ENCODE measurements at places on chromosomes 1 and 21.

DNA sequence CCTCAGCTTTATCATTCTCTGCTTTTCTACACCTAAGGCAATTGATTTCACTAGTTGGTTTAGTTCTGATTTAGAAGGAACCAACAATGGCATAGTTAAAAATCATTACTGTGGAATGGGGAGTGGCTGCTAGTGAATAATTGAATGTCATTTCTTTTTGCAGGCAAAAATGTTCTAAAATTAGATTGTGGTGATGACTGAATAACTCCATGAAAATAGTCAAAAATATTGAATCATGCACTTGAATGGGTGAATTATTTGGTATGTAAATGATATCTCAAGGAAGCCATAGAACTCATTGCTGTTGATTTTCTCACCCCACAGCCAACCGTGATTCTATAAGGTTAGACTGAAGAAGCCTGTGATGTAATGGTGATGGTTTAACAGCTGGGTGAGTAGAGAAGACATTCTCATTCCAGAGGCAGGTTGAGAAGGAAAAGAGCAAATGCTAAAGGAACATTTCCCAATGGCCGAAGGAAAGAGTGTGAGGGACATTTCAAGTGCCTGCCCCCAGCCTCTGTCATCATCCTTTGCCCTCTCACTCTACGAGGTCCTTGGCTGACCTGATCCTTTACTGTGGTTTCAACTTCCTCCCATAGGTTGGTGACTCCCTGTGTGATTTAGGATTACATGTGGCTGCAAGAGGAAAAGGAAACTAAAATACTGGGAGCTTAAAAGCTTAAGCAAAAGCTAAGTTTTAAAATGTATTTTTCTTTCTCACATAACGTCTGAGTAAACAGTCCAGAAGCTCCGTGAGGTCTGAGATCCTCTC is 12.5 kb downstream of the OVAAL start:
- DNase-seq: no peak

DNA sequence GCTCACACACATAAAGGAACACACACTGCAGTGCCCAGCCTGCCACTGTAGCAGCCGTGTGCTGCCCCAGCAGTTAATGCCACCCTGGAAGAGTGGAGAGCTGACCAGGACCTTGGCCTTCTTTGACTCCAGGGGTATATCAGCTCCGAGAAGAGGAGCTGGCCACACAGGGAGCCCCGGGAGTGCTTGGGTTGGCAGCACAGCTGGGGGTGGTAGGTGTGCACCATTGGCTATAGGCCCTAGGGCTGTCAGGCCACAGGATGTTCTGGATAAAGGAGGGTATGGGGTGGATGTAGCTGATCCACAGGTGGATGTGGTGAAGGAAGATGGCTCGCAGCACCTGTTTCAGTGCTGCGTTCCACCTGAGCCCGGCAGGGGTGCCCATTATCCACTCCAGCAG is 640.5 kb downstream of the PLPP3 start:
- no peak for DNase-seq

GRCh38 chr1:52355847-52356505 is 10.0 kb downstream of the CC2D1B start:
- DNase-seq: no peak

- DNase-seq: no peak
These were observed 145.5 kb downstream of the CTH start for GRCh38 chr1:70556541-70556940.

DNA sequence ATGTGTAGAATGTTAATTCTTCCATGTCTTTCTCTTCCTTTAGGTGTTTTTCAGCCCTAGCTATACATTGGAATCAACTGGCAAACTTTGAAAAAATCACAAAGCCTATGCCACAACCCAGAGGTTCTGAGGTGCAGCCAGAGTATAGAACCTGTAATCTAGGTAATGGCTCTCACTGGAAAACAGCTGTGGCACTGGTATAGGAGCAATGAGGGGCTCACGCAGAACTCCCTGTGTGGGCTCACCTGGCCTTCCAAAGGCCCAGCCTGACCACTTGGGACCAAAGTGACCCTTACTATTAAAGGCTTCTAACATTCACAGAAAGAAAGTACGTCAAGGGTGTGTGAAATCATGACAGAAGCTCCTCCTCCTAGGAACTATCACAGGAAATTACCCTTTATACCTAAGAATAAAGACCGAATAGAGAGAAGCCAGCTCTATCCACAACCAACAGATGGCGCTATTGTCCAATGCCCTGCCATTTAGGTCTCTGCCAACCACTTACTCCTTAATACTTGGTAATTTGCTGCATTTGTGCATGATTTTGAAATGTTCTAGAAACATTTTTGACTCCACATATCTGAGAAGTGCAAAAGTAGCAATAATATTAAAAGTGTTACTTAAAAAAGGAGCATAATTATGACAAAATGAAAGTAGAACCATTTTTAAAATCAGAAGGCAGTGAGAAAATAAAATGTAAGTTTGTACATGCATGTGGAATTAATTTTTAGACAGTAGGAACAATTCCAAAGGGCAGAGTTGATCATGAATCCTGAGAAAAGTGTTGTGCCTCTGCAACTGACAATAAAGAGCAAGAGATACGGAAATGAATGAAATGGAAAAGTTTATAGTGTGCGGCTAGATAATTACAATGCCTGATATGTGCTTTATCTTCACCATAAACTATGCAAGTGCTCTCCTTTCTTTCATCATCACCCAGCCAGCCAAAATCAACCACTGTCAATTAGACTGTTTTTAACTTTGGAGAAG is 93.1 kb upstream of the HAO2 start:
- DNase-seq: peak; percentile 39

Data from GM13976 (cell line).